Stimulated activated CD8-positive, alpha-beta memory T cell treated with anti-CD3 and anti-CD28 coated beads, Interleukin-4, amount 100 ng/mL, for 48 hours (primary cell): ENCODE measurements at places on chromosomes 16 and 17.
A peak's percentile ranks its signal among the peaks of the same experiment; 100 is the strongest.

DNA sequence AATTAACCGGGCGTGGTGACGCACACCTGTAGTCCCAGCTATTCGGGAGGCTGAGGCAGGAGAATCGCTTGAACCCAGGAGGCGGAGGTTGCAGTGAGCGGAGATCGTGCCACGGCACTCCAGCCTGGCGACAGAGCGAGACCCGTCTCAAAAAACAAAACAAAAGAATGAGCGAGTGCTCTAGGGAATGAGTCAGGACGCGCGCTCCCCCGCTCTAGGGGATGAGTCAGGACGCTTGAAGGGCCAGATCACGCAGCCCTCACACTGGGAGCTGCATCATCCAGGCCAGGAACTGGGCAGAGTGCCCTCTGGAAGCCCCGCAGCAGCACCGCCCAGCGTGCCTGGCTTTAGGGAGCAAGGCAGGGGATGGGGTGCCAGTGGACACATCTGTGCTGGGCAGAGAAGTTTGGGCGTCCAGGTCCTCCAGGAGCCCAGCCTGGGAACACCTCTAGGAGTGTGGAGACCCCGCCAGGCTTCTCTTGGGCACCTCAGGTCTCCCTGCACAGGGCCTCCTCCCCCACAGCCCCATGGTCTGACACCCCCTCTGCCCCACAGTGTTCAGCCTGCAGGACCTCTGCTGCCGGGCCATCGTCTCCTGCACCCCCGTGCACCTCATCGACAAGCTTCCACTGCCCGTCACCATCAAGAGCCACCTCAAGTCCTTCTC is 3.9 kb upstream of the WFIKKN1 start:
- no peak for DNase-seq

DNA sequence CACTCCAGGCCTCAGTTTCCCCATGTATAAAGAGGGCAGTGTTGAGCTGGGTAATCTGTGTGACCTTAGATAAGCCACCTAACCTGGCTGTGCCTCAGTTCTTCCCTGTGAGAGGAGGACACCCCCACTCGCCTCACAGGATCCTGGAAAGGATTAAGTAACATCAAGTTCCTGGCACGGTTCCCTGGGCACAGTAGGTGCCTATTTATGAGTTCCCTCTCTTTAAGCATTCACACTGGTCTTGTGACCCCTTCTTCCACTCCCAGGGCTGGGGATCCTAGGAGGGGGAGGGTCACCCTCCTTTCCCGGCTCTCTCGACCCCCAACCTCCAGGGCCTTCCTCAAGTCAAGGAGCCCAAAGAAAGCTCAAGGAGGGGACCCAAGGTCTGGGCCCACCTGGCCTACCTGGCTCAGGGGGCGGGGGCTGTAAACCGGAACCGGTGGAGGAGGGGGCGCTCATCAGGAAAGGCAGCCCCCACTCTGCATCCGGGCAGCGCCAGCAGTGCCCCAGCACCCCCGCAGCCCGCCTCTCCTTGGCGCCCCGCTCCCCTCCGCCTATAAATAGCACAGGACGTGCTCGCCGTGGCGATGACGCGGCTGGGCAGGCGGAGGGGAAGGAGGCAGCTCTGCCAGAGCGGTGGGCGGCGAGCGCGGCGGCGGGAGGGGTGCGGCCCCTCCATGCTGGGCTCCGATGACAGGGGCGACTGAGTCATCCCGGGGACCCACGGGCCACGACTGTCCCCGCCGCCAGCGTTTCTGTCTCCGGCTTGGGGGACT is 9.4 kb downstream of the RPL19 start:
- peak; percentile 80 for DNase-seq

GRCh38 chr17:8162997-8163977 is 539 bp upstream of the VAMP2 start:
- DNase-seq, result peak; percentile 59

GRCh38 chr17:63398680-63399079 is 47.4 kb downstream of the CYB561 start:
- no peak for DNase-seq
